Right cardiac atrium (tissue), 5 donors: ENCODE measurements at places on chromosomes 1 and 21. TPM values are rescaled to one million over a fixed set of nuclear protein-coding genes. Genes with fewer than 3 reads are reported as not detected.

DNA sequence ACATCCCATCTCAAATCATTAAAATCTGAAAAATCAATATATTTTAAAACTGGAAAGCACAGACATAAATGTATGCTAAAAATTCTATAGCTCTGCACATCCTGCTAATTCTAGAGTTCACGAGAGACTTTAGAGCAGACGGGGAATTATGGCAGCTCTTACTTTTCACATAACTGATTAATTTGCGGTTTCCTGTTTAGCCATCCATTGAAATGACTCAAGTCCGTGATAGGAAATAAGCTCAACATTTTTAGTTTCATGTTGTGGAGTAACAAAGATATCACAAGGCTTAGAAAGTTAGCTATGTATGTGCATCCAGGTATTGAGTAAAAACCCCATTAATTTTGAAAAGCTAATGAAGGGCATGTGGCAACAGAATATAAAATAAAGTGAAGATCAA lies 123.2 kb downstream of the SMYD2 start:
- DNase-seq: no peak

- no peak for DNase-seq
These were observed 45.6 kb downstream of the AZIN2 start for GRCh38 chr1:33126411-33127000.

GRCh38 chr1:1777583-1777899 lies 729 bp downstream of the NADK start:
- DNase-seq: peak; percentile 87

- DNase-seq: no peak
These were observed 20.6 kb downstream of the CCDC190 start for GRCh38 chr1:162840250-162840839.

The KPRP gene
- polyA plus RNA-seq: not detected

- DNase-seq: no peak
These were observed 481.2 kb downstream of the MATN1 start for GRCh38 chr1:30242168-30242567.

GRCh38 chr1:100354971-100355394 lies 2.7 kb downstream of the CDC14A start:
- DNase-seq: no peak

The WNT3A gene
- not detected for polyA plus RNA-seq

DNA sequence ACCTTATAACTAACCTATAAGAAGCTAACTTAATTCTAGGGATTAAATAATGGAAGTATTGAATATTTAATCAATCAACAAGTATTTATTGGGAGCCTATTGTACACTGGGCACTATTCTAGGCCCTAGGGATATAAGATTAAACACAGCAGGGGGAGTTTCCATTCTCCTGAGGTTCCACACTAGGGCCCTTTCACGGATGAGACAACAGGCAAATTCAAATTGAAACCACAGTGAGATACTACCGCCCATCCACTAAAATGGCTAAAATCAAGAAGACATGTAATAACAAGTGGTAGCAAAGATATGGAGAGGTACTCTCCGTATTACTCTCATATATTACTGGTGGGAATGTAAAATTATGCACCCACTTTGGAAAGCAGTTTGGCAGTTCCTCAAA lies 674.4 kb downstream of the KIF26B start:
- no peak for DNase-seq

- peak; percentile 18 for DNase-seq
These were observed 39.9 kb downstream of the F5 start for GRCh38 chr1:169546087-169546995.

- no peak for DNase-seq
These were observed 32.6 kb downstream of the KCNC4 start for GRCh38 chr1:110242731-110243130.
